Fibroblast of lung (primary cell): ENCODE measurements at places on chromosomes 4 and X. TPM values are rescaled to one million over a fixed set of nuclear protein-coding genes. Genes with fewer than 3 reads are reported as not detected.

The GPR82 gene
- not detected in 2 replicates for total RNA-seq

DNA sequence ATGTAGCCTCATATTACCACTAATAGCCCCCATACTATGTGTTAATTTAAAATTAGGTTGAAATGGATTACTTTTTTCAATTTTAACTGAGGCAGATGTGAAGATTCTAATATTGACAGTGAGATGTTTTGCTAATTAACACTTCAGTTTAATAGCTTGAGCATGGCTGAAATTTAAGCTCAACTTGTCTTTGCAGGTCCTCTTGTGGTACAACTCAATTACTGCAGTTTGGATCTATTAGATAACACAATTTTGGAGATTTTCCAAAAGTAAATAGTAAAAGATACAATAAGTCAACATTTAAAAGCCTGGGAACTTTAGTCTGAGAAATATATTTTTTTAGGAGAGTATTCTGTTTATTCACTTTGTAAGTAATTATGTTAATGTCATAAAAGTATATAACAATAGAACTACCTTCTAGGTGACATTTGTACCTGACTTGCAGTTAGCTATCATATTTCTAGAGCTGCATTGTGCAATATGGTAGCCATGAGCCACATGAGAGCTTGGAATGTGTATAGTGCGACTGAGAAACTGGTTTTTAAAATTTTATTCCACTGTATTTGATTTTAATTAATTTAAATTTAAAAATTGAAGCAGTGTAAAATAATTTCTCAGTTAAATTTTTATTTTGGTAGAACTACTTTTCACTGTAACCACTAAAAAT, 73.1 kb upstream of the FMR1 start:
- DNase-seq: peak; percentile 0

- DNase-seq: no peak
These were observed 703.0 kb downstream of the ARAP2 start for GRCh38 chr4:35541146-35541887.

- peak; percentile 7 for DNase-seq
These were observed 24.1 kb downstream of the OCIAD1 start for GRCh38 chr4:48854982-48855381.

The NAP1L3 gene
- 1.3 and 5.0 TPM in 2 replicates for total RNA-seq

DNA sequence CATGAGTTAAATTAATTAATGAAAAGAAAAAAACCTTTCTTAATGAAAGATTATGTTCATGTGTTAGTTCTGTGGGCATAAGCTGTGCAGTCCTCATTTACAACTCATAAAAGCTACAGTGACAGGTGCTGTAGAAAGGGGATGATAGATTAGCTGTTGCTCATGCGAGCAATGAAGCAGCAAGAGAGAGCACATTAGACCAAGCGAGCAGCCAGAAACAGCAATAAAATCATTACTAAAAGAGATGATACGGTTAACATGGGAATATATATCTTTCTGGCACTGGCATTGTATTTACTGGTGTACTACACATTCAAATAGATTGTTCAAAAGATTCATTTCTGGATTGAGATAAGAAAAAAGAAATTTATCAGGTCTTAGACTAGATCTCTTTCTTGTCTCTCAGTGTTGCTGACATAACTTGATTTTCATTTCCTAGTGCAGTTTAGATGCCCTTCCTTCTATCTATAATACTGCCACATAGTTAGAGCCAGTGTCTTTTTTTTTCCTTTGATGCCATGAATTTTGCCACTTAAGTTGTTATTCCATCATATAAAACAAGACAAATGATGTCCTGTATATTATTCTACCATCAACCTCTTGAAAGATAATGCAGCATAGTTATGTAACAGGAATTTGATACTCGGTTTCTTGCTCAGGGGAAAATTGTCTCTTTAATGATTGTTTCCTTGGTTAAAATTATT, 164.6 kb downstream of the BANK1 start:
- DNase-seq: no peak

The IGFBP7 gene
- 54.8 and 108 TPM in 2 replicates for total RNA-seq

- DNase-seq: no peak
These were observed 32.5 kb downstream of the TACC3 start for GRCh38 chr4:1753697-1754311.

DNA sequence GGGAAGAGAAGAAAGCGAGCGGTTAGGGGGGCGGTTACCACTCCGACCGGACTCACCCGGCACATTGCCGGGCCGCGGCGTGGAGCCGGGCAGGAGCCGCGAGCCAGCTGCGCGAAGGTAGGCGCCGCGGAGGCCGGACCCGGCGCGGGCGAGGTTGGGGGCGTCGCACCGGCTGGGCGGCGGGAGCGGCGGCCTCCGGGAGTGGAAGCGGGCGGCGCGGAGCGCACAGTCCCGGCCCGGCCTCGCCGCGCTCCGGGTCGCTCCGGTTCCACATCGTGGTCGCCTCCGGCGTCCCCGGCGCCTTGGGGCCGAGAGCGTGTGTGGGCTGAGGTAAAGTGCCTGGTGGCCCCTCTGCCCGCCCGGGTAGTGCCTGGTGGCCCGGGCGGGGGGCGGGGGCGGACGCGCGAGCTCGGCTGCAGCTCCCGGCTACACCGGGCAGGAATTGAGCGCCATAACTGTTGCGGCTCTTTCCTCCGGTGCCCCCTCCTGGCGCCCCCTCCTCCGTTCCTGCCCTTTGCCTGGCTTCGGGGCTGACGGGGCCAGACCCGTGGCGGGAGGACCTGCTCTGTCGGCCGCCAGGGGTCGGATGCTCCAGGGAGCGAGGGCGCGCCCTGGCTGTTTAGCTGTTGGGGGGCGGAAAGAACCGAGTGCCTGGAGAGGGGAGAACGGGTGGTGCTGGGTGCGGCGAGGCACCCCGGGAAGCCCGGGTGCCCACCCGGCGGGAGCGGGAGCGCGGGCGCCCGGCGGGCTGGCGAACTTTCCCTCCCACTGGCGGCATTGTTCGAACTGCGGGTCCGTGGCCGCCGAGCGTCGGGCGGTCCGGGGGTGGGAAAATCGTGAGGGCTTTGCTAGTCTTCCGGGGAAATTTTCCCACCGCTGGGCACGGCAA, 626 bp downstream of the JADE3 start:
- DNase-seq: peak; percentile 19

DNA sequence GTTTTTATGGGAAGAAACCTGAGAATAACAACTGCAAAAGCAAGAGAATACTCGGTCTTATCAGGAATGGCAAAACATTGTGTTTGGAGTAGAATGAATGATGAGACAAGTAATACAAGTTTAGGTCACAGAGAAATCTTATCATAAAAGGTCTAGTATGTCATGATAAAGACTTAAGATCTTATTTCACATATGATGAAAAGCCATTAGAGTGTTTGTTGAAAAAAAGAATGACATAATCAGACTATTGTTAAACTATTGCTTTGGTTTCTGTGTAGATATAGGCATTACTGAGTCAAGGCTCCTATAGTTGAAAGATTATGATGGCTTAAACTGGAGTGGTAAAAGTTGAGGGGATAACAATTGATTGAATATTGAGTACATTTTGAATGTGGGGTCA, 603.6 kb downstream of the CCSER1 start:
- DNase-seq: no peak

DNA sequence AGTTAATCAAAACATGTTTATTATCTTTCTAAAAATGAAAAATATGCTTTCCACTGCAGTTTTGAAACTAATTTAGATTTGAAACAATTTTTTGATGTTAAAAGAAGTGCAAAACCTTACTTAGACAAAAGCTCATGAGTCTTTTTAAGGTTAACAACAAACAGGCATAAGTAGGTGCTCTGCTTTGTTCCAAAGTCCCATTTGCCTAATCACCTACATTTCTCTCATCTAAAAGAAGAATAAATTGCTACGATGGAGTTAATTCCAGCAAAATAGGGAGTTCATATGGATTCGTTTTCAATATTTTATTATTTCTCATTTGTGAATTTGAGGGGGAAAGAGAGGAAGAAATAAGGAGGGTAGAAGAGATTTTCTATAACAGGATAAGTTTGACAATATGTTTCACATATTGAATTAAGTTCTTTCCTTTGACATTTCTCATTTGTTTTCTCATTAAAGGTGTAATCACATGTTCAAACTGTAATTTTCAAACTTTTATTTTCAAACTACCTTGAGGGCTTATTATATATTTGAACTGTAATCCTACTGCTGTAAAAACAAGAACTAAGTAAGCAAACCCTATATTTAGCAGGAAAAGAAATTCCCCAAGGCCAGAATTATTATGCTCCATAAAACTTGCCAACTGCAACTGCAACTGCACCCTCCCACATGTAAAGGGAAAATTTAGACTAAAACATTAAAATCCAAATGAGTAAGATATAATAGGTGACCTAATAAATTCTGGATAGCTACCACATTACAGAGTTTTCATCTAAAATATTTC, 9.6 kb upstream of the SLC39A8 start:
- no peak for DNase-seq

The PLS3 gene
- total RNA-seq: 223 and 277 TPM in 2 replicates

DNA sequence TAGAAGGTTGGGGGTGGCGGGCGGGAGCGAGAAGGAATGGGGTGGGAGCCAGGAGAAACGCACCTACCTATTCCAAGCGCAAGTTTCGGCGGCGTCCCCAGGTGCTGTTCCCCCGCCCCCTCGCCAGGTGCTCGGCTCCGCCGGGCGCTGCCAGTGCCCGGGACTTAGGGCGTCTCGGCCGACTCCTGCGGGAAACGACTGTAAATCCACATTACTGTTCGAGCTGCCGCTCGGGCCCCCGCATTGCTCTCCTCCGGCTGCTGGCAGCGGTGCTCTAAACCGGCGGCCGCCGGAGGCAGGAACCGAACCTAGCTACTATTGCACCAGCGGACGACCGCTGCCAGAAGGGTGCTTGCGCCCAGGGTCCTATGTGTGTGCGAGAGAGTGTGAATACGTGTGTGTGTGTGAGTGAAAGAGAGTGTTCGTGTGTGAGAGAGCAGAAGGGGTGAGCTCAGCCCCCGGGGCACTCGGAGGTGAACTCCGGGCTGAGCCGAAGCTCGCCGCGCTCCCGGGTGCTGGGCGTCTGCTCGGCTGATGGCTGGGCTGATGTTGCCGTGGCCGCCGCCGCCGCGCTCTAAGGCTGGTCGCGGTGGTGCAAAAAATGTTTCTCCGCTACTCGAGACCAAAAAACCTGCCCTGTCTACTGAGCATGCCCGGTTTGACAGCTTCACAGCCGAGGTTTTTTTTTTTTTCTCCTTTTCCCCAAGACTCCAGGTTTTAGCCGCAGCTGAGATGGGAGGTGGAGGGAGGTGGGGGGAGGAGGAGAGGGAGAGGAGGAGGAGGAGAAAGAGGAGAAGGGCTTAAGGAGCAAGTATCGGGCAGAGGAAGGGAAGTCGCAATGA, 115.7 kb upstream of the TEX13C start:
- DNase-seq: no peak

- DNase-seq: peak; percentile 4
These were observed 25.5 kb upstream of the LRCH2 start for GRCh38 chrX:115259238-115259875.

The UGT2B7 gene
- total RNA-seq: not detected in 2 replicates

DNA sequence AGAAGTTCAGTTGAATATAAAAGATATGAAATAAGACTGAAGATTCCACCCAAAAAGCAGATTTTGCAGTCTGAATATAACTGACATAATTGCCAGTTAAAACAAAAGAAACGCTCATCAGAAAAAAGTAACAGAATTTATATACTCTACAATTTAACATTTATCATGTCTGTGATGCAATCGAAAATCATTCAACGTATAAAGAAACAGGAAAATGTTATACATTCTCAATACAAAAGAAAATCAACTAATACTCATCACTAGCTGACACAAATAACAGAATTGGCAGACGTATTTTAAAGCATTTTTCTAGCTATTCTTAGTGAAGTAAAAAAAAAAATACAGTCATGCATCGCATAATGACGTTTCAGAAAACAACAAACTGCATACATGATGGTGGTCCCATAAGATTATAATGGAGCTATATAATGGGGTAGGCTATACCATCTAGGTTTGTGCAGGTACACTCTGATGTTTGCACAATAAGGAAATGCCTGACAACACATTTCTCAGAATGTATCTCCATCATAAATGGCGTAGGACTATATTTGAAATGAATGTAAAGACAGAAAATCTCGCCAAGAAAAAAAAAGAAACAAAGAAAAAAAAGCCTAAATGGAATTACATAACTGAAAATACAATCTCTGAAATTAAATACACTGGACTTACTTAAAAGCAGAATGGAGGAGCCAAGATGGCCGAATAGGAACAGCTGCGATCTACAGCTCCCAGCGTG, 34.3 kb downstream of the OR13H1 start:
- DNase-seq: no peak

The MSX1 gene
- 1.3 and 2.1 TPM in 2 replicates for total RNA-seq

The MAGEA1 gene
- not detected in 2 replicates for total RNA-seq

- DNase-seq: no peak
These were observed 190.1 kb downstream of the STIM2 start for GRCh38 chr4:27050731-27051130.

The FGG gene
- total RNA-seq: not detected in 2 replicates

DNA sequence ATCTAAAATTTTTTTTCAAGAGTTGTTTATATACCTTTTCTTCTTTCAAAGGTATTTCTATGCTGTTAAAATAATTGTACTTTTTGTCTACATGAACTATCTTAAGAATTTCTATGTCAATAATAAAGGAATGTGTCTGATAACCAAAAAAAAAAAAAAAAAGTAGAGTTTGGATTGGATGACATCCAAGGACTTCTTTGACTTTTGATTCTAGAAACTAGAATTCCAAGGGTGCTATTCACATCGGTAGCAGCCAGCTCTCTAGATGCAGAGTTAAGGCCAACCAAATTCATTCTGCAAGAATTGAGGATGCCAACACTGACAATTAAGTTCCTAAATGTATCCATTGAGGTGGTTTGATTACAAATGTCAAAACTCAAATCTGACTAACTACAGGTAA, 42.0 kb upstream of the PRKG2 start:
- DNase-seq: peak; percentile 60

- no peak for DNase-seq
These were observed 14.8 kb downstream of the GIMD1 start for GRCh38 chr4:106353786-106354185.

The NPNT gene
- total RNA-seq: 5.9 and 20.3 TPM in 2 replicates

The RNF150 gene
- total RNA-seq: 0.51 and 0.66 TPM in 2 replicates

The MMRN1 gene
- total RNA-seq: under 0.01 TPM in 2 replicates

DNA sequence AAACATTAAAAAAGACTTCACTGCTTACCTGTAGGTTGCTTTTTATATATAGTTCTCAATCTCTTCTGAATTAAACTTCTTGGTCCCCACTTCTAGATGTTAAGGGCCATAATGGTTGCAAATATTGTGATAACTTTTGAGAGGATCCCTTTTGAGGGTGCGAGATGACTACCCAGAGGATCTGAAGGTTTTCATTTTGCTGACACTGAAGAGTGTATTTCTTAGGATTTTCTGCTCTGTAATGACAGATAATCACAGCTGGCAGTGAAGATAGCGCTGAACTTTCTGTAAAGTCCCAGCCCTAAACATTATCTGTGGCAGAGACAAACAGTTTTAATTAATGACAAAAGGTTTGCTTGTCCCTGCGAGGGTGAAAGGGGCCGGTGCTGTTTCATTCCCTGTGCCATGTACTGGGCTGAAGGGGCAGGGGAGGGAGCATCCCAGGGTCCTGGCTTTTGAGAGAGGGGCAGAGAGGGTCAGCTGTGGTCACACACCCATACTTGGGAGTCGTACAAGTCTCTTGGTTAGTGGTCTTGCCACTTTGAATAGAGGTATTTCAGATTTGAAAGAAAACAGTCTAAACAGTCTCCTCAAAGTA, 22.2 kb downstream of the CLCN4 start:
- DNase-seq: no peak

- no peak for DNase-seq
These were observed 6.8 kb downstream of the IL9R start for GRCh38 chrX:156004256-156004655.

- no peak for DNase-seq
These were observed 527.4 kb downstream of the C4orf33 start for GRCh38 chr4:129623233-129623875.
